Astrocyte of the hippocampus (primary cell): ENCODE measurements at places on chromosomes 5 and 9.

GRCh38 chr5:167128581-167128980 lies 1162.9 kb upstream of the WWC1 start:
- DNase-seq: peak; percentile 4

GRCh38 chr5:90747693-90748092 lies 189.1 kb downstream of the ADGRV1 start:
- peak; percentile 29 for DNase-seq

DNA sequence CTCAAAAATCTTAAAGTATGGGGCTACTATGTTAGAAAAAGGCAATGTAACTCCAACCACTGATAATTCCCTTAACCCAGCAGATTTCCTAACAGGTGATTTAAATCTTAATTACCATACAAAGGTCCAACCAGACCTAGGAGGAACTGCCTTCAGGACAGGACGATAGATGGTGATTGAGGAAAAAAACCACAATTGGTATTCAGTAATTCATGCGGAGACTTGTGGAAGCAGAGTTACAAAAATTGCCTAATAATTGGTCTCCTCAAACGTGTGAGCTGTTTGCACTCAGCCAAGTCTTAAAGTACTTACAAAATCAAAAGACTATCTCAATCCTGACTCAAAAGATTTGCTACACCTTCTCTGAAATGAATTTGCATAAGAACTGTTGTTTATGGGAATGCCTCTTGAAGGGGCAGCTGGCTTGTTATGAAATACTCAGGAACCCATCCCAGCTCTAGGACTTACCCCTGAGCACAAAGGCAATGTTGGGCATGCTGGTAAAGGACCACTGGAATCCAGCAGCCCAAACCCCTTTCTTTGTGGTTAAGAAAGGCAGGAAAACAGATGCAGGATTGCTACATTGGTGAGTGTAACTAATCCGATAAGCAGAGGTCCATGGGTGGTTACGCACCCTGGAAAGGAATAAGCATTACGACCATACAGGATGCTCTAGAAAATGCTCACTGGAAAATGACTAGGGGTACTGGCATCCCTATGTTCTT lies 26.7 kb upstream of the EPB41L4A start:
- no peak for DNase-seq

GRCh38 chr5:123186771-123187170 lies 97.7 kb downstream of the PRDM6 start:
- no peak for DNase-seq

DNA sequence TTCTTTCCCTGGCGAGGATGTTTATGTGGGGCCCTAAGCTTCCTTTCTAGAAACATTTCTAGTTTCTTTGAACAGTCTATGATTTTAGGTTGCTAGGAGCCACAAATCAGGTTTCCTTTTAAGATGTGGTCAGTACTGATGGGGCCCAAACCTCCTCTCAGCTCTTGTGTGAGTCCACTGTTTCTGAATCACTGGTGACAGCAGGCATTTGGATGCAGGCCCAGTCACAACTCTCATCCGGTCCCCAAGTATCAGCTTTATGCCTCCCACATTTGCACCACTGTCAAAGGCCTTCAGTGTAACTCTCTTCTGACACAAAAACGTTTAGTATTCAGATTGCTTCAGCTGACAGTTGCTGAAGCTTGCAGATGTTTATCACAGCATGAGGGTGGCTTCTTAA lies 7.8 kb downstream of the DMRT2 start:
- DNase-seq: no peak

GRCh38 chr5:35758151-35758724 lies 98.5 kb upstream of the IL7R start:
- no peak for DNase-seq

DNA sequence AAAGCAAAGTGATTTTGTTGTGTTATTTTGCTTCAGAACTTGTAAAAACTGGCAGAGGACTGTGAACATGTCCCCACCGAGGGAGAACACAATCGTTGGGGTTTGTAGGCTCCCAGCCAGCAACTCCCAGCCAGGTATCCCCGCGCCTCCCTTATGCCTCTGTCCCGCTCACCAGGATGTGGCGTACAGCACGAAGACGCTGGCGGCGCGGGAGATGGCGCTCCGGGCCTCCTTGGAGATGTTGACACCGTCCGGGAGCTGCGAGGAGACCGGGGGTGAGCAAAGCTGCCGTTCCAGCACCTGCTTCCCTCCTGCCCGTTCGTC lies 630 bp downstream of the POLE3 start:
- DNase-seq: no peak

DNA sequence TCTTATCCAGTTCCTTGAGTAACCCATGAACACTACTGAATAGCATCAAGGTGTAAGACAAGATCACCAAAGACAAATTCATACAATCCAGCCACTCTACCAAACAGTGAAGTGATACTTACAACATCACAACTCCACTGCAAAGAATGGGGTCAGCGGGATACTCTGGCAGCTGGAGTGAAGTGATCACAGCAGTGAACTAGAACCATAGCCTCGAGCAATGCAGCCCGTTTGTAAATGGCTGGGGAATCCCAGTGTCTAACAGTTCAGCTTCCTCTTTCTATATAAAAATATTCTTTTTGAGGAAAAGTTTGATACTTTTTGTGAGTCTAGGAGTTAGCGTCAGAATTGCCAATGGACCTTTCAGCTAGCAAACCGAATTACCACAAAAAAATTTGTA lies 515.2 kb downstream of the ZNF608 start:
- no peak for DNase-seq

GRCh38 chr9:112439825-112440224 lies 46.8 kb upstream of the KIAA1958 start:
- DNase-seq: no peak

GRCh38 chr9:76177931-76178330 lies 216.3 kb downstream of the RFK start:
- no peak for DNase-seq

DNA sequence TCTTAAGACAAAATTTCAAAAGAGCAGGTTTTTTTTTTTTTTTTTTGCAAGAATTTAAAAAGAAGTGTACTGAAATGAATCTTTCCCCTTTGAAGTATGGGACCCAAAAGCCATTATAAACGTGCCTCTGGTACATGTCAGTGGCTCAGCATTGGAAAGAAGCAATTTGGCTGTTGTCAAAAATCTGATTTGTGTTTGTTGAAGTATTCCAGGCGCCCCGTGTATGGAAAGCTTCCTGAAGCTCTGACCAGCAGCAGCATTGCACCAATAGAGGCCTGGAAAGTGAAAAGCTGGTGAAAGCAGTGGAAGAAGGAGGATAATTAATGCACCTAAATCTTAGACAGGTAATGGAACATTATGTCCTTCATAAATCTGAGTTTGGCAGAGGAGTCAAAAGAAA lies 215.0 kb downstream of the PARP8 start:
- DNase-seq: no peak

DNA sequence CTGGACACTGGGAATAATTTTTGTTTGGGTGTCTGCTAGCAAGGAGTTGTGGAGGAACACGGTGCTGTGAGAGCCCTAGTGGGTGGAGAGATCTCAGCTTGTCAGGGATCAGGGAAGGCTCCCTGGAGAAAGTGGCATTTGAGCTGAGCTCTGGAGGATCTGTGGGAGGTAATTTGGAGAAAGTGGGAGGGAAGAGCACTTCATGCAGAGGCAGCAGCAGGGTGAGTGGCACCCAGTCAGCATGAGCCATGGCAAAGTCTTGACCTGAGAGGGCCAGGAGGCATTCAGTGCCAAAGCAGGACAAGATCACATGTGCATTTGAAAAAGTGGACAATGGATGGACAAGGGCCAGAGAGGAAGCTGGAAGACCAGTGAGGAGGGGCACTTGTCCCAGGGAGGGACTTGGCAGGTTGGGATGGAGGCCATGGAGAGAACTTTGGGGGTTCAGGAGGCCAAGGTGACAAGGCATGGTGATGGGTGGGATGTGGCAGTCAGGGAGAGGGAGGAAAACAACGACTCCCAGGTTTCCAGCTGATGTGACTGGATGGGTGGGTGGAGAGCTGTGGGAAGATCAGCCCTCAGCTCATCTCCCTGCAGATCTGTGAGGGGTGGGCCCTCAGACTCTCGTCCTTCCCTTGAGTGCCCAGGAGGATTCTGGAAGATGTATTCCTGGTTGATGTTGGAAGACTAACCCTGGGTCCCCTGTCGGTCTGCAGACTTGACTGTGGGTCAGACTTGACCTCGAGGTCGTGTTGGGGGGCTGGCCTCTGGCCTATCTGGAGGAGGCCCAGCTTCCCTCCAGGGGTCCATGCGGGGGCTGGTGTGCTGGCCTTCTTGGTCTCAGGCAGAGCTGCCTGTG lies 68.9 kb upstream of the PITX1 start:
- DNase-seq: no peak

- no peak for DNase-seq
These were observed 74.3 kb downstream of the COL23A1 start for GRCh38 chr5:178515776-178516503.

GRCh38 chr5:105840800-105841199 lies 1829.9 kb downstream of the EFNA5 start:
- peak; percentile 9 for DNase-seq

DNA sequence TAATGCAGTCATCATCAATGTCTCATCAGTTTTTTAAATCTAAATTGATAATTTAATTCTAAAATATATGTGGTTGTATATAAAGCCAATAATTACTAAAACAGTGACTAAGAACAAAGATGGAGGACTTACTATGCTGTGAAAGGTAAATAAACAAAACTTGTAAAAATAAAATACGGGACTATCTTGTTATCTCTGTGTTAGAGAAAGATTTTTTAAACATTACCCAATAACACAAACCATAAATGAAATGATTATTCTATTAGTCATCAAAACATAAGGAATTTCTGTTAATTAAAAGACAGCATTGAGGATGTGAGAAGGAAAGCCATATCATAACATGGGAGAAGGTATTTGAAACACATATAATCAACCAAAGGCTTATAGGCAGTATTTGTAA lies 226.2 kb upstream of the SMC2 start:
- DNase-seq: no peak

DNA sequence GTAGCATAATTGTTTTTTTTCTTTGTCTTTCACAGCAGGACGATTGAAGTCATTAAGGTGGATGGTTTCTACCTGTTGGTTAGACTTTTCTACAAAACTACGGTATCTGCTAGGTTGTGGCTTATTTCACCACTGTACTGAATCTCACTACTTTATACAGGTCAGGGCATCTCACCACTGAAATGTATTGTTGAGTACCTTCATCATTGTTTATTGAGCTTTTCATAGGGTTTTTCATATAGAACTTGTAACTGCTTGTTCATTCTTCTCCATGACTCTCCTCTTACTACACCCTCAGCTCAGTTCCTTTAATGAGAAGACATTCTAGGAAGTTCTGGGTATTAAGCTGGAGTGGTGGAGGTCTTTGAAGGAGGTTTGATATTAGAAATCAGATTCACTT lies 75.1 kb downstream of the PAM start:
- DNase-seq: no peak

DNA sequence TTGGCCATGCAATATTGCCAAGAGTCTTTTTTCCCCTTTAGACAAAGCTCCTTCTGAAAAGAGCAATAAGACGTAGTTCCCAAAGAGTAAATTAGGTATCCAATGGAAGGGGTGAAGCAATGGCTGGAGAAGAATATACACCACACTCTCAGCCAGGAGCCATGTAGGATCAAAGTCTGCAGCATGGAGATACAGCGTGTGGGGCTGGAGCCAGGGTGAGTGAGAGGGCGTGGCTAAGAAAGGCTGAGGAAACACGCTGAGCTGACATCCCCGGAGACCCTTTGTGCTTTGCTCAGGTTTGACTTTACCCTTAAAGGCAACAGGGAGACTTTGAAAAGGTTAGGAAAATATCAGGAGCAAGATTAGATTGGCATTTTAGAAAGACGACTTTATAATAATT lies 87.1 kb upstream of the ELL2 start:
- DNase-seq: no peak

DNA sequence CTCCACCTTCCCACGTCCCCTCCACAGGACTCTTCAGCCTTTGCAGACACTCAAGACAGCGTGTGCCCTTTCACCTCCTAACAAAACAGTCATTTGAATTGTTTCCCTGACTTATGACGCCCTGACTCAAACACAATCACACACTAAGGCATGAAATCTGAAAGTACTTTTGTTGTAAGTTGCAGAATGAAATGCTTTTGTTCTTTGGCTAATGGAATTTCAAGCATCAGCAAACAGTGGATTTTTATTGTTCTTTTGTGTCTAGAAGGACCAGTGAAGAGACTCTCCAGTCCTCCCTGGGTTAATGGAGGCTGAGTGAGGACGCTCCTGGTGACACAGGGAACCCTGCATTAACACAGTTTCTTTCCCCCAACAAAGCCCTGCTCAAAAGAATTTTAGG lies 380.1 kb downstream of the CTNND2 start:
- peak; percentile 19 for DNase-seq

- no peak for DNase-seq
These were observed 17.0 kb downstream of the SWI5 start for GRCh38 chr9:128293091-128293490.

GRCh38 chr9:119768266-119768665 lies 399.0 kb upstream of the BRINP1 start:
- peak; percentile 11 for DNase-seq

DNA sequence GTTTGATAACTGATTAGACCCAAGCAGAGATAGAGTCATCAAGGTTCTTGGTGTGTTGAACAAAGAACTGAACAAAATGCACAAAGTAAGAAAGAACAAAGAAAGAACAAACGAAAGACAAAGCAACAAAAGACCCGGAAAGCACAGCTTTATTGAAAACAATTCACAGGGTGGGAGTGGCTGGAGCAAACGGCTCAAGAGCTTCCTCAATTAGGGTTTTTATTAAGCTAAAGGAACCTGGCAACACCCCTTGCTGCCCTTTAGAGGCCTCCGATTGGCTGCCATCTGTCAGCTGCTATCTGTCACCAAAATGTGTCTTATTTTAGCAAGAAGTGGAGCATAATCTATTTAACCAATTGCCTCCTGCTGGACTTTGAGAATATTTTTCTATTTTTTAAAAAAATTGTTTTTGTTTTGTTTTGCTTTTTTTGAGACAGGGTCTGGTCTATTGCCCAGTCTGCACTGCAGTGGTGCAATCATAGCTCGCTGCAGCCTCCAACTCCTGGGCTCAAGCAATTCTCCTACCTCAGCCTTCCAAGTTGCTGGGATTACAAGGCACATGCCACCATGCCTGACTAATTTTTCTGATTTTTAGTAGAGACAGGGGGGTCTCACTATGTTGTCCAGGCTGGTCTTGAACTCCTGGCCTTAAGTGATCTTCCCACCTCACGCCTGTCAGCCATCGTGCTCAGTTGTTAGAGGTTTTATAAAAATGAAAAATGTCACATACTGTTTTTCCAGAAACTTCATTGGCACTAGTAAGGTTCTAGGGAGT lies 7.7 kb upstream of the ABO start:
- no peak for DNase-seq

- no peak for DNase-seq
These were observed 15.6 kb downstream of the NDUFA8 start for GRCh38 chr9:122143876-122144405.

GRCh38 chr5:103456476-103456875 lies 106.1 kb downstream of the NUDT12 start:
- no peak for DNase-seq

GRCh38 chr9:93585695-93586094 lies 9.3 kb downstream of the PHF2 start:
- no peak for DNase-seq

GRCh38 chr9:121700832-121701419 lies 49.5 kb downstream of the DAB2IP start:
- DNase-seq: peak; percentile 33
